ENCODE measurements at places on chromosomes 13 and 19. TPM values are rescaled to one million over a fixed set of nuclear protein-coding genes. Genes with fewer than 3 reads are reported as not detected.

DNA sequence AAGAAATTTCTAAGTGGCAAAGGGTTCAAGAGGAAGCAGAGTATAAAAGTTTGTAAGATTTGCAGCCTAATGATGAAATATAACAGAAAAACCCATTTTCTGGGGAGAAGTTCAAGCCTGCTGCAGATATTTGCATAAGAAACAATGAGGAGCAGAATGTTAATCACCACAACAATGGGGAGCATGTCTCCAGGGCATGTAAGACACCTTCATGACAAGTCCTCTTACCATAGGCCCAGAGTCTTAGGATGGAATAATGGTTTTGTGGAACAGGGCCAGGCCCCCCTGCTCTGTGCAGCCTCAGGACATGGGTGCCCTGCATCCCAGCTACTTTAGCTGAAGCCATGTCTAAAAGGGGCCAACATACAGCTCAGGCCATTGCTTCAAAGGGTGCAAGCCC, 809.0 kb upstream of the SLITRK5 start:
- peak; percentile 34 for DNase-seq

DNA sequence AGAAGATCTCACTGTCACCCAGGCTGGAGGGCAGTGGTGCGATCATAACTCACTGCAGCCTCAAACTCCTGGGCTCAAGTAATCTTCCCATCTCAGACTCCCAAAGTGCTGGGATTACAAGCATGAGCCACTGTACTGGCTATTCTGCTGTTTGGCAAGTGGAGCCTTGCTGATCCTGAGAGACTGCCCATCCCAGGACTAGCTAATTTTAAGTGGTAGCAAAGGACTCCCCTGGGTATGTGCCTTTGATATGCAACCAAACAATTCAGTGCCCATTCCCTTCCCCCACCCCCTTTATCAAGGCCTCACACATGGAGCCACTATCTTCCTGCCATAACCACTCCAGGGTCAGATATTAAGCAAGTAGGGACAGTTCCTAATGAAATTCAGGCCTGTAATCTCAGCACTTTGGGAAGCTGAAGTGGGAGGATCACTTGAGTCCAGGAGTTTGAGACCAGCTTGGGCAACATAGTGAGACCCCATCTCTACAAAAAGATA, 17.0 kb upstream of the ZNF460 start:
- no peak for DNase-seq

DNA sequence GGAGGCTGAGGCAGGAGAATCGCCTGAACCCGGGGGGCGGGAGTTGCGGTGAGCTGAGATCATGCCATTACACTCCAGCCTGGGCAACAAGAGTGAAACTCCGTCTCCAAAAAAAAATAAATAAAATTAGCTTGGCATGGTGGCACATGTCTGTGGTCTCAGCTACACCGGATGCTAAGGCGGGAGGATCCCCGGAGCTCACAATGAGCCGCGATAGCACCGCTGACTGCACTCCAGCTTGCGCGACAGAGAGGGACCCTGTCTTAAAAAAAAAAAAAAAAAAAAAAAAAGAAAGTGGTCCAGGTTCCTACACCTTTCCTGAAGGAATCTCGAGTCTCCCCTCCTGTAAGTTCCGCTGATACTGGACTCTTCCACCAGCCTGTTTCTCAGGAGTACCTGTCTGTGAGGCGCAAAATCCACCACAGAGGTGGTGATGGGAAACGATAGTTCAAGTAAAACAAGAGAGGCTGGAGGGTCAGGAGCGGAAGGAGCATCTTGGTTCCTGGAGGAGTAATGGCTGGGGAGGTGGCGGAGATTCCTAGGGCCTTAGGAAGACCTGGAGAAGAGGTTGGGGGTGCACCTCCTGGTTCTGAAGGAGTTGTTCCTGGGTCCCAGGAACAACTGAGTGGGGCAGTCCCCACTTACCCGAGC, 471 bp downstream of the FUT1 start:
- DNase-seq, result no peak

The ZNF100 gene
- 29.0 TPM for total RNA-seq

- peak; percentile 90 for DNase-seq
Observed at GRCh38 chr19:1259206-1259875, 9.8 kb upstream of the CIRBP start.

DNA sequence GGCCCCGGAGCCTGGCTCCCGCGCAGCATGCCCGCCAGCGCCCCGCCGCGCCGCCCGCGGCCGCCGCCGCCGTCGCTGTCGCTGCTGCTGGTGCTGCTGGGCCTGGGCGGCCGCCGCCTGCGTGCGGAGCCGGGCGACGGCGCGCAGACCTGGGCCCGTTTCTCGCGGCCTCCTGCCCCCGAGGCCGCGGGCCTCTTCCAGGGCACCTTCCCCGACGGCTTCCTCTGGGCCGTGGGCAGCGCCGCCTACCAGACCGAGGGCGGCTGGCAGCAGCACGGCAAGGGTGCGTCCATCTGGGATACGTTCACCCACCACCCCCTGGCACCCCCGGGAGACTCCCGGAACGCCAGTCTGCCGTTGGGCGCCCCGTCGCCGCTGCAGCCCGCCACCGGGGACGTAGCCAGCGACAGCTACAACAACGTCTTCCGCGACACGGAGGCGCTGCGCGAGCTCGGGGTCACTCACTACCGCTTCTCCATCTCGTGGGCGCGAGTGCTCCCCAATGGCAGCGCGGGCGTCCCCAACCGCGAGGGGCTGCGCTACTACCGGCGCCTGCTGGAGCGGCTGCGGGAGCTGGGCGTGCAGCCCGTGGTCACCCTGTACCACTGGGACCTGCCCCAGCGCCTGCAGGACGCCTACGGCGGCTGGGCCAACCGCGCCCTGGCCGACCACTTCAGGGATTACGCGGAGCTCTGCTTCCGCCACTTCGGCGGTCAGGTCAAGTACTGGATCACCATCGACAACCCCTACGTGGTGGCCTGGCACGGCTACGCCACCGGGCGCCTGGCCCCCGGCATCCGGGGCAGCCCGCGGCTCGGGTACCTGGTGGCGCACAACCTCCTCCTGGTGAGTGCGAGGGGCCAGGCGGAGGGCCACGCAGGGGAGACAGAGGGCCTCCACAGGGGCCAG, at the start of gene KL:
TSS of gene KL (plus strand) at position 10 of the 909 bp plus-strand sequence. CDS start at position 28, 18 bp downstream.
- peak; percentile 54 for DNase-seq

DNA sequence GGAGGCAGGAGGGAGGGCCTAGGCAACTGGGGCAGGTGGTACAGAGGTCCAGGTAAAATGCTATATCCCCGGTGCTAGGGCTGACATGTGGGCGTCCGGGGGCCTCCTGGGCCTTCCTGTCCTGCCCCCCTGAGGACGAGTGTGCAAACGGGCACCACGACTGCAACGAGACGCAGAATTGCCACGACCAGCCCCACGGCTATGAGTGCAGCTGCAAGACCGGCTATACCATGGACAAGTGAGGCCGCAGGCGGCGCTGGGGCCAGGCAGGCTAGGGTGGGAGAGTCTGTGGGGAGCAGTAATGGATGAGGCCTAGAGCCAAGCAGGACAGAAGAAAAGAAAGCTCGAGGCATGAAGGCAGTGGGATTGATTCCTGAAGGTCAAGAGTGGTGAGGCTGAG, 21.3 kb downstream of the CNFN start:
- no peak for DNase-seq

GRCh38 chr13:111945086-111945485, 121.9 kb upstream of the SOX1 start:
- no peak for DNase-seq

- DNase-seq, result peak; percentile 99
Observed at GRCh38 chr19:15456871-15457700, 7.3 kb downstream of the RASAL3 start.

The TMEM145 gene
- total RNA-seq, result 2.8 TPM

The NTN5 gene
- 0.33 TPM for total RNA-seq

GRCh38 chr13:30826911-30827577, 79.0 kb upstream of the MEDAG start:
- DNase-seq, result no peak

The OR7A5 gene
- not detected for total RNA-seq

DNA sequence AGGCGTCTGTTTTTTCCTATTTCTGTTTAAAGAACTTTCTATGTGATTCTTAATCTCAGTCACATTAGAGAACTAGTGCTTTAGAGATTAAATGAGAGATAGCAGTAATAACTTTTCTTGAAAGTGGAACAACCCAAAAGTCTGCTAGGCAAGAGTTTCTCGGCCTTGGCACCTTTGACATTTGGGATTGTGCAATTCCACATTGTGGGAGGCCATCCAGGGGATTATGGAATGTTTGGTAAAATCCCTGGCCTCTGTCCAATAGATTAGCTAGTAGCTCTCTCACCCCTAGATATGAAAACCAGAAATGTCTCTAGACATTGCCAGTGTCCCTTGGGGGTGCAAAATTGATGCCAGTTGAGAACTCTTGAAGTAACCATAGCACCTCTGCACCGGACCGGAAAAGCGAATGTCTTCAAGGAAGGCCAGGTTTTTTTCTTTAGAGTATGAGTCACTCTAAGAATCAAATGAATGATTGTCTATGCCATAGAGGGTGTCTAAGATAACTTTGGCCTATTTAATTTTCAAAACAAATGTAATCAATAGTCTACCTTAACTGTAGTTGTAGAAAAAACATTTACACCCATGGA, 45.0 kb upstream of the IL17D start:
- no peak for DNase-seq

GRCh38 chr19:17296273-17296672, 7.0 kb downstream of the ABHD8 start:
- DNase-seq, result no peak

- no peak for DNase-seq
Observed at GRCh38 chr19:41235480-41235879, 16.5 kb downstream of the AXL start.

The SELENOV gene
- 6.9 TPM for total RNA-seq

The GPR12 gene
- not detected for total RNA-seq

DNA sequence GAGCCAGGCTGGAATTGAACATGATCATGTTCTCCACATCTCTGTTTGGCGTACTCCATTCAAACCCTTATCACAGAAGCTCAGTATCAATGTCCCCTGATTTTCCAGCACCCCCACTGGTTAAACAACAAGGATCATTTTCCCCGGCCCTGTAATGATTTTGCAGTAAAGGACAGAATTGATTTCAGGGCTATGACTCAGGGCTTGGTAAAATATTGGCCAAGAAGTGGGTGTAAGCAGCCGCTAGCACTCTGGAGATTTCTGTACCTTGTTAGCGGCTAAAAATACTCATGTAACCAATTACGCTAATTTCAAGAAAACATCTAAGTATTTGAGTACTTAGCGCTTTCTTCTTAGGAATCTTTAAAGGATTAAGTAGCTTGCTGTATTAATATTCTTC, 69.5 kb upstream of the FNDC3A start:
- no peak for DNase-seq

The MUC16 gene
- 0.22 TPM for total RNA-seq

GRCh38 chr19:10612499-10613119, 12.7 kb upstream of the SLC44A2 start:
- DNase-seq, result no peak

- DNase-seq, result no peak
Observed at GRCh38 chr13:76029088-76029487, 393.0 kb downstream of the LMO7 start.

DNA sequence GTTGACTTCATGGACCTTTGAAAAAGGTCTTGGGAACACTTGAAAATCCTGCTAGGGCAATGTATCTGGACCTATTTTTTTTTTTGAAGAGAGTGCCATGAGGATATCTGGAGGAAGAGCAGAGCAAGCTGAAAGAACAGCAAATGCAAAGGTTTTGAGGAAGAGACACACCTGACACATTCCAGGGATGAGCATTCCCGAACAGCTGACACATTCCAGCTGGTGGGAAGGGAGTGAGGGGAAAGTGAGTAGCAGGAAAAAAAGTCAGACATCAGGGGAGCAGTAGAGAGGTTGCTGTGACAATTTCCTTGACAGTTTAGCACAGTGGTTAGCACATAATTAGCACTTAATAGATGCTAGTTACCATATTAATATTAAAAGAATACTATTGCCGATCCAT, 14.7 kb downstream of the DGKH start:
- DNase-seq, result no peak

GRCh38 chr19:49113762-49114629, at the start of gene LIN7B:
LIN7B (plus strand) TSS chr19:49114370; CDS start chr19:49114405, 35 bp downstream.
- DNase-seq, result peak; percentile 72

The AP1M2 gene
- 146 TPM for total RNA-seq

- no peak for DNase-seq
Observed at GRCh38 chr13:21282065-21282464, 105.6 kb downstream of the MRPL57 start.

GRCh38 chr19:34109596-34109995, 62.7 kb upstream of the LSM14A start:
- no peak for DNase-seq

DNA sequence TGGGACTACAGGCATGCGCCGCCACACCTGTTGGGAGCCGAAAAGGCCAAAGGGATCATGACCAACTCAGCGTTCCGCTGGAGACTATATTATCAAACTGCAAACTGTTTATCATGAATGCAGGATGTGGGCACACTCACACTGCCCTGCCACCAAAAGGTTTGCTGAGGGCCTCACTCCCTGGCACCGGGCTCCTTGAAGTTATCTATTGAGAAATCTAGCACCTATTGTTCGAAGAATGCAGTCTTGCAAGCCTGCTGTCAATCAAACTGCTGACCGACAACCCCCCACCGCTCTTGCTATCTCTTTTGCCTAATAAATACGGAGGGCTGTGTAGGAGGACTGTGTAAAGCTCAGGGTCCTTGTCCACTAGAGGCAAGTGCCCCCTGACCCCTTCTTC, 5.2 kb upstream of the ZNF836 start:
- DNase-seq, result no peak

GRCh38 chr19:17576758-17577456, 21.5 kb downstream of the COLGALT1 start:
- DNase-seq, result peak; percentile 100

All from H9 (cell line).